ENCODE measurements at places on chromosomes 4 and X.

DNA sequence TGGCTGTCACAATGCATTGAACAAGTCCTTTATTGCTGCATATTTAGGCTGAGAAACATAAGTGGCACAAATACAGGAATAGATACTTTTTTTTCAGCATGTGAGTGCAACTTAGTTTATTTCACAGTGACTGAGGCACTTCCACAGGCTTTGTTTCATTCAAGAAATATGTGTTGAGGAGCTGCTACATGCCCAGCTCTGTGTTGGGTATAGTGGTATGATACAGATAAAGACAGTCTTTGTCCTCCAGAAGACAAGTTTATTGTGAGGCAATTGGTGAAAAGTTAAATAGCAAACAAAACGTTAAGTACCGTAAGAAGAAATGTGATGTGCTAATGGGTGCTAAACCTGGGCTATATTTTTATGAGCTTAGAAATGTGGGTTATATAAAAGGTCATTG is 186.4 kb downstream of the SPRY1 start:
- no peak for DNase-seq

GRCh38 chrX:104749951-104750610 is 184.1 kb downstream of the IL1RAPL2 start:
- DNase-seq: no peak

DNA sequence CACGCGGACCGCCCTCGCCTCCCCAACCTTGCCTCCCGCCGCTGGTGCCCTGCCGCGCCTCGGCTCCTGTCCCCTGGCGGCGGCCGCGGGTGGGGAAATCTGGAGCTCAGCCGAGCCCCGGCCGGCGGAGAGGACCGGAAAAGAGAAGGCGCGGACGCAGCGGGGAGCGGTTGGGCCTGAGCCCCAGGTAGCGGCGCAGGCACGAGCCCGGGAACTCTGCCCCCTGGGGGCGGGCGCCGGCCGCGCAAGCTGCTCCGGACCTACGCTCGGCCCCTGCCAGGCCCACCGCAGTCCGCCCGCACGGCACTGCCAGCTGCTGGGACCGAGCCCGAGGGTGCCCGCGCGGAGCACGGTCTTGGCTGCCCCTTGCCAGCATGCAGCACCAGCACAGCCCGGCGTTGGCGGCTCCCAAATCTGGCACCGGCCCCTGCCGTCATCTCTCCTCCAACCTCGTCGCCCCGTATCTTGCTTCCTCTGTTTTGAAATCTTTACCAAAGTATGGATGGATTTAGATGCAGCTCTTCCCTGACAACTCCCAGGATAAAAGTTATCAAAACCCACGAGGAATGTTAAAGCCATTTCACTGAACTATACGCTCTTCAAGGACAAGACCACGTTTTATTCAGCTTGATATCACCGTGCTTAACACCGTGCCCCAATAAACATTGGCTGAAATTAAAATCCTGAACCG is at the start of gene PRSS12:
Gene PRSS12 (minus strand): TSS at position 161 of the 691 bp plus-strand sequence. CDS start 283 bp downstream, outside the sequence.
- peak; percentile 57 for DNase-seq

- DNase-seq: no peak
These were observed 425.1 kb downstream of the PDHA2 start for GRCh38 chr4:96264941-96265463.

- DNase-seq: no peak
These were observed 240.1 kb downstream of the FRAS1 start for GRCh38 chr4:78297116-78297800.

DNA sequence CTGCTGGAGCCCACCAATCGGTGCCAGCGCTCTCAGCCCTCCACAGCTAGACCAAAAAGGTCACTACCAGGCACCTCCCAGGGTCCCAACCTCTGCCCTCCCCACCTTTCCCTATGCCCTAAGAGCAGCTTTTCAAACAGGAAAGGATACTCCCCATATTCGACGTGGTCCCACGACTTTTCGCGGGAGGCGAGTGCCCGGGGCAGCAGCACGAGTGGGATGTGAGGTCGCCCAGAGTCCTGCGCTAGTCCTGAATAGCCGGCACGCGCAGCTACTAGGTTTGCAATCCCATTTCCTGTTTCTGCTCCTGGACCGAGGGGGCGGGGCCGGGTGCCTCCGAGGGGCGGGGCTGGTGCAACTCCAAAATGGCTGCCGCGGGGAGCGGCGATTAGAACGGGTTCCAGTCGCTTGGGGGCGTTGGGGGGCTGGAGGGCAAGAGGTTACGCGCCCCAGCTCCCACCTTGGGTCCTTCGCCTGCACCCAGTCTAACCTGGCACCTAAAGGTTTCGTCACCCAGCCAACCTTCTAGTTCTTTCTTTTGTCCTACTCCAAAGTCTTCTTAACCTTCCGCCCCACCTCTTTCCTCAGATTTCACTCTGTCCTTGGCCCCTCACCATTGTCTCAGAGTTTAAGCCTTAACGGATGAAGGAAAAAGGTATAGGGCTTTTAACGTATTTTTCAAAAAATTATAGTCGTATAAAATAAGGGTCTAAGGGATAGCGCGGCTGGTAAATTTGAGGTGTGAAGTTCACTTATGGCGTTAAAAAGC is 85.0 kb upstream of the TENT5D start:
- peak; percentile 52 for DNase-seq

GRCh38 chr4:27152703-27153102 is 292.1 kb downstream of the STIM2 start:
- DNase-seq: no peak

DNA sequence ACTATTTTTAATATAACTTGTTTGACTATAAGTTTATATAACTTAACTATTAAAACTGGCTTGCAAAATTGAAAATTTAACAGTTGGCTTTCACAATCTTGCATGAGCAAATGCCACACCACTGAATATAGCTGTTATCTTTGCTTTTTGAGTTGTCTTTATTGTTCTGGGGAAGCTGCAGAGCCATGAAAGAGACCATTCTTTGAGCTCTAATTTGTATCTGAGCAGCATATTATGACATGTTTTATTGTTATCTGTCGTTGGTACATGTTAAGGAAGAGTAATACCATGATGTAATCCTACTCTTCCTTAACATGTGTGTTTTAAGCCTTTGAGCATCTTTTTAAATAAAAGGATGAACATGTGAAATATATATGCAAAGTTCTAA is 97.1 kb upstream of the ANK2 start:
- DNase-seq: no peak

DNA sequence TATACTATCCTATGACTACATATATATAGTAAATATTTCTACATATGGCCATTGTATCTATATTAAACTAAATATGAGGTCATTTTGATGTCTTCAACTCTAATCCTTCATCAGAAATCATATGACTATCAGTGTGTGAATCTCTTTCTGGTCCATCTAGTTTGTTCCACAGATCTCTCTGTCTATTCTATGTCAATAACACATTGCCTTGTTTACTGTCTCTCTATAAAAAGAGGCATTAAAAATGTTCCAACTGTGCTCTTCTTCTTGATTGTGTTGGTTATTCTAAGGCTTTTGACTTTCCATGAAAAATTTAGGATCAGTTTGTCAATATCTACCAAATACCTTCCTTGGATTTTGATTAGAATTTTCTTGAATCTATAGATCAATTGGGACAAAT is 338.3 kb upstream of the FSTL5 start:
- DNase-seq: no peak

DNA sequence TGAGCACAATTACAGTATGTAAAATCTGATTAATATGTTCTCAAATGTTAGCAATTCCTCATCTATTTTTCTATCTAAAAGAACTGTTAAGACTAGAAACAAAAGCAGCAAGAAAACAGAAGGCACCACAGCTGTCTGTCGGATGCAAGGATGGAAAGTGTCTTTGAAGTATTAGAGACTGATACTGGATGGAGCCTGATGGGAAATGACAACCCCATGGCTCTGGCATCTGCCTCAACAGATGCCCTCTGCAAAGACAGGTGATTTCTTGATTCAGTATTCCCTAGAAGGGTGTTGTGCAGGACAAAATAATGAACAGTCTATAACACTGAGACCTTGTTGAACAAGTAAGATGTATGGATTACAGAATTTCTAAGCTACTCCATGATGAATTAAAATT is 19.7 kb downstream of the LRCH2 start:
- no peak for DNase-seq

GRCh38 chrX:135581496-135581895 is 61.0 kb downstream of the INTS6L start:
- DNase-seq: no peak

DNA sequence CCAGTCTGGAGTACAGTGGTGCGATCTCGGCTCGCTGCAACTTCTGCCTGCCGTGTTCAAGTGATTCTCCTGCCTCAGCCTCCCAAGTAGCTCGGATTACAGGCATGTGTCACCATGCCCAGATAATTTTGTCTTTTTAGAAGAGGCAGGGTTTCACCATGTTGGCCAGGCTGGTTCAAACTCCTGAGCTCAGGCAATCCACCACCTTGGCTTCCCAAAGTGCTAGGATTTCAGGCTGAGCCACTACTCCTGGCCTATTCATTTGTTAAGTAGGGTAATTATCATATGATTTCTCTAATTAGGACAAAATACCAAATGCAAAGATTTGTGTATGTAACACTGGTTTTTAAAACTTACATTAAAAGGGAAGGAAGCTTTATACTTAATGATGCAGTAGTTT is 137.8 kb downstream of the GPM6A start:
- DNase-seq: no peak

DNA sequence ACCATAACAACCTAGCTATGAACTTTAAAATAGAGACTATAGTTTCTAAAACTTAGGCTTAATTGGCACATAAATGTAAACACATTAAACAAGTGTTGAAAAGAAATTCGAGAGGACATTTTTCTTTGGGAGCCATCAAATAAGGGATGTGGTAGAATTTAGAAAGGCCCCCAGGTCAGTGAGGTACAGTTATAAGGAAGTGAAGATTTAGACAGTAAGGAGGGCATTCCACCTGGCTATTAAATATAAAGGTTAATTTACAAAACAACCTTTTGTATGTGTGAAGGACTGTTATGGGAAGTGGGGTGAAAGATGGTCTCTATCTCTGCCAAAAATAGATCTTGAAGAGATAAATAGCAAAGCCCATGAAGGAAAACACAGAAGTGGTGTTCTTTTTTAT is 83.9 kb downstream of the AFF1 start:
- no peak for DNase-seq

DNA sequence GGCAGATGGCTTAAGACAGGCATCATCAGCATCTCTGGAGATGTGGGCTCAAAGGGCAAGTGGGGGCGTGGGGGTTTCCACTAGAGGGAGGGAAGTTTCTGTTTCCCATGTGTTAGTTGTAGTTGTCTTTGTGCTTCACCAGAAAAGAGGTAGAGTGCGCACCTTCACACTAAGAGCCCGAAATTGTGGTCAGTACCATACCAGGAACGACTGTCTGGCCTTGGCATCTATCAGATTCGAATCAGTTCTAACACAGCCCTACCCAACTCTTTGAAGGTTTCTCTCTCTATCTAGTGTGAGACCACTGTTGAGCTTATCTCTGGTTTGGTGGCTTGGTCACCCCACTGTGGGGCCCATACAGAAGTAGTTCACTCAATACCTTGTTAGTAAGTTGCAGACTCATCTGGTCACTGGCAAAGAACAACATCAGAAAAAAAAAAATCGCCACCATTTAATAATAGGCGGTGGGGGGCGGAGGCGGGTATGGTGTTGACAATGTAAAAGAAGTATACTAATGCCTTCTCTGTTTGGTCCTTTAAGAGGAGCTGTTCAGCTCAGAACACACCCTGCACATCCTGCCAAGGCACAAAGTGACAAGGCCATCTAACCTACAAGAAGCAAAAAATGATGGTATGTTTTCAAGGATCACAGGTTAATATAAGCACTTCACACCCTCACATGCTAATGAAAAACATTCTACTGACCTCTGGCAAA is 71.1 kb downstream of the NYX start:
- DNase-seq: no peak

DNA sequence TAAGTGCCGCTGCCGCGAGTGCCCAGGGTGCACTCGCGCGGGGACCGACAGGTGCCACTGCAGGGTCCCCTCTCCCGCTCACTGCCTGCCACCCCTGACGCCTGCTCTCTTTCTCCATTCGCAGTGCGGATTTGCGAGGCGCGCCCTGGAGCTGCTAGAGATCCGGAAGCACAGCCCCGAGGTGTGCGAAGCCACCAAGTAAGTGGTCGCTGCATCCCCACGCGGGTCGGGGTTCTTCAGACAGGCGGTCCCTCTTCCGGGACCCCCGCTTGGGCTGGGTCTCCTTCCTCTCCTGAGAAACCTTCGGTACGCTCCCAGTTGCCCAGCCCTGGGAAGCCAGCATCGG is 547 bp downstream of the GUCY1A1 start:
- DNase-seq: peak; percentile 36

DNA sequence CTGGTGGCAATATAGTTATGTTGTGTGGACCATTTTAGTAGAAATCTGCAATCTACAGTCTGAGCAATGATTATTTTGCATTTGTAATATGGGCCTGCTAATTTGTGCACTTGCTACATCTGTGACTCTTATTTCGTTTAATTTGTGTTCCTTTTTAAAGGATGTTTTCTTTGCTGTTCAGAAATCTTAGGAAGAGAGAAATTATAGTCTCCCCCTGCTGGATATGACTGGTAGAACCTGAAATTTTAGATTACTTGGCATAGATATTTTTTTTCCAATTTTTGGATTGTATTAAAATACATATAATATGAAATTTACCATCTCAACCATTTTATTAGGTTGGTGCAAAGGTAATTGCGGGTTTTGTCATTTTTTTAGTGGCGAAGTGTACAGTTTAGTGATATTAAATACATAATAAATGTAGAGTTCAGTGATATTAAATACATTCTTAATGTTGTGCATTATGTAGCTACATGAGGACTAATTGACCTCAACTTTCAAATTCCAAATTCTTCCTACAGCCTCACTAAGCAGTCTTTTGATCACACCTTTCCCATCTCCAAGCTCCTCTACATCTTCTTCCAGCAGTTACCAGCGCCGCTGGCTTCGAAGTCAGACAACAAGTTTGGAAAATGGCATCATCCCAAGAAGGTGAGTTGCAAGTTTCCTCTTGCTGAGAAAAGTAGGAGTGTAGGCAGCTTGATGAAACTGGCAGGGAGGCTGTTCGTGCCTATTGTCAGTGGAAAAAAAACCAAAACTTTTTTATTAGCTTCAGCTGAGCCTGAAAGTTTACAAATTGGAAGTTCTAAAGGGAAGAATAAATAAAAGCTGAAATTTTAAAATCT is 82.2 kb downstream of the FNIP2 start:
- DNase-seq: peak; percentile 8

- no peak for DNase-seq
These were observed 1148.9 kb downstream of the STIM2 start for GRCh38 chr4:28009541-28009940.

DNA sequence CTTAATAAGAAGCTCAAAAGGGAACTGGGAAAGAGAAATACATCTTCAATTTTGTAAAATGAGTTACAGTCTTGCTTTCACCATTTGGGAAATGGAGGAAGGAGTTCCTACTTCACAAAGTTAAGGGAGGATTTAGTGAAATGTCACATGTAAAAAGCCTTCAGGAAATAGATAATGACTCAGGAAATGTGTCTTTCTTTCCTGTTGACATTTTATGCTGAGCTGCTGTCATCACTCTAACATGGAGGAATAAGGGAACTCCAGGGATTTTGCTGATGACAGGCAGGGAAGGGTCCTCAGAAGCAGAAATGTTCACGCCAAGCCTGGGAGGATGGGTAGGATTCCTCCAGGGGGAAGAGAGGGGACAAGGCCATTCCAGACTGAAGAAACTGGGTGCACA is 251.1 kb downstream of the USP46 start:
- no peak for DNase-seq
